ENCODE measurements at places on chromosomes 1 and 21.

DNA sequence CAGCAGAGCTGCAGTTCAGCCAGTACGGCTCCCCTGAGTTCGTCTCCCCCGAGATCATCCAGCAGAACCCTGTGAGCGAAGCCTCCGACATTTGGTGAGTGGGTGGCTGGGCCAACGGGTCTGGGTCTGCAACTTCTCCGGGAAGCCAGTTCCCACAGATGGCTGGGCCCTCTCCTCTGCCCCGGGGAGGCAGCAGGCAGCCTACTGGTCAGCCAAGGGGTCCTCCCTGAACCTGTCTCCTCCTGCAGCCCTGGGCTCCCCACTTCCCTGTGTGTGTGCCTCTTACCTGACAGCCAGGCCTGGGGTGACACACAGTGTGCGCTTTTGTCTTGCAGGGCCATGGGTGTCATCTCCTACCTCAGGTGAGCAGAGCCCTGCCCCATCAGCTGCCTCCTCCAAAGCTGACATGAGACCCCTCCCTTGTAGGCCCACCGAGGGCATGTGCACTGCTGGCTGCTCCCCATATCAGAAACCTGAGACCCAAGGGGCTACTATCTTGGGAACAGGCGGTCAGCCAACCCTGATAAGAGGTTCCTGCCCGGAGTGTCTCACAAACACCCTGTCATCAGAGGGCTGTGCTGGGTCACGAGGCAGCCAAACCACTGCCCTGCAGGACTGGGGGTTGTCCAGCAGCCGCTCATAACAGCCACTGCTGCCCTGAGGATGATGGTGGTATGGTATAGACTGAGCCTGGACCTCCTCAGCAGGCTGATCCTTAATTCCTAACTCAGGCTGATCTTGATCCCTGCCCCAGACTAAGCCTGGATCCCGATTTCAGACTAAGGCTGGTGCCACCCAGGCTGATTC, 37.6 kb downstream of the TRIM11 start:
- no peak for DNase-seq

DNA sequence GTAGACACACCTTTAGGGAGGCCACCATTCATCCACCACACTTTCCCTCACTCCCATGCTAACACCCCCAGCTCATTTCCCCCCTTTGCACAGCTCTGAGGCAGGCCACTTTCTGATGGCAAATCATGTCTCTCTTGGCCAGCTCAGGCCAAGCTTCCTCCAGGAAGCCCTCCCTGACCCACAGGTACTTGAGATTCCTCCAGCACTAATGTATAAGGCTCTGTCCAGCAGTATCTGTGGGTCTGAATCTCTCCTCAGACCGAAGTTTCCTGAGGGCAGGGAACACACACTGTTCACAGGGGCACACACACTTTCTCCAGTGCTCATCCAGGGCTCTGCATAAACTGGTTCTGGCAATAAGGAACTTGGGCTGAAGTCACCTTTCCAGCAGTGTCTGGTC, 19.2 kb downstream of the LGR6 start:
- DNase-seq = no peak

DNA sequence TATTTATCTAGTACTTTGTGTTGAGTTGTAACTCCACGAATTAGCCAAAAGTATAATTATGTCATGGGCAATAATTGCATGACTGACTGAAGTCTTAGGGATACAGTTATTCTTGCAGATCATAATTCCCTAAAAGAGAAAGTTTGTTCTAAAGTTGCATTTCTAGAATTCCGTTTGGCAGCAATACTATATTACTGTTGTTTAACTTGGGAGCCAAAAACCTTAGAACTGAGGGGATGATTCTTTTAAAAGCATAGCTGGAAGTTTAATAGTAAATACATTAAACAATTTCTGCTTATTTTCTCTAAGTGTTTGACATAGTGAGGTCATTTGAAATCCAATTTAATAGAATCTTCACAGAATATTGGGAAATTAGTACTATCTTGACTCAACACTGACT, 356.4 kb upstream of the ADAMTS5 start:
- no peak for DNase-seq

GRCh38 chr1:36471830-36472641, 7.9 kb upstream of the MRPS15 start:
- DNase-seq = no peak

- no peak for DNase-seq
Measured at GRCh38 chr1:97989094-97989680, 68.4 kb upstream of the DPYD start.

DNA sequence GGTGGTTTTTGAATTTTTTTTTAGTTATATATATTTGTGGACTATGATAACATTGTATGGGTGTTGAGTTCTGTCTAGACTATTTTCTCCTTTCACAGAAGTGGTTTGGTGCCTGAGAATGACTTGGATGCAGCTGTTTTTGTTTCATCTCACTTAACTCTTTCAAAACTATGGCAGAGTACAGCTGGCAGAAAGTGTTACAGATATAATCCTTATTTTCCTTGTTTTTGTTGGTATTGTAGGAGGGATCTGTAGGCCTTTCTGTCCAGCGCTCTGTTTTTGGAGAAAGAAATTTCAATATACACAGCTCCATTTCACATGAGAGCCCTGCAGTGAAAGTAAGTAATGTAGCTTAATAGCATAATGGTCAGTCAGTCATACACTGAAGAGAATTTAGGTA, 13.1 kb downstream of the CDC7 start:
- no peak for DNase-seq

GRCh38 chr1:183945428-183946319, 91.9 kb downstream of the COLGALT2 start:
- DNase-seq = no peak

DNA sequence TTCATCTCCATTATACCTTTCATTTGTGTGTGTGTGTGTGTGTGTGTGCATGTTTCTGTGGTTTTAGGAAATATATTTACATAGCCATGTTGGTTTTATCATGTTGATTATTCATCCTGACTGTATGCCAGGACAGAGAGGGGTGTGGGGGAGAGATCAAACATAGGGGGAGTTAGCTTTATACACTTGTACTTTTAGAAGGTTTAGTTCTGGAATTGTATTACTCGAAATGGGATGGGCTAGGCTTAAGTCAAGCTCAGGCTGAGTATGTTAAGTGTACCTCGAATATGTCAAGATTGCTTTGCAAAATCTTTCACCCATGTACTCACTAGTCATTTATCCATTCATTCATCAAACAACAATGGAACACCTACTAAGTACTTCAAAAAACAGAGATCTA, 123.3 kb downstream of the HMCN1 start:
- no peak for DNase-seq

DNA sequence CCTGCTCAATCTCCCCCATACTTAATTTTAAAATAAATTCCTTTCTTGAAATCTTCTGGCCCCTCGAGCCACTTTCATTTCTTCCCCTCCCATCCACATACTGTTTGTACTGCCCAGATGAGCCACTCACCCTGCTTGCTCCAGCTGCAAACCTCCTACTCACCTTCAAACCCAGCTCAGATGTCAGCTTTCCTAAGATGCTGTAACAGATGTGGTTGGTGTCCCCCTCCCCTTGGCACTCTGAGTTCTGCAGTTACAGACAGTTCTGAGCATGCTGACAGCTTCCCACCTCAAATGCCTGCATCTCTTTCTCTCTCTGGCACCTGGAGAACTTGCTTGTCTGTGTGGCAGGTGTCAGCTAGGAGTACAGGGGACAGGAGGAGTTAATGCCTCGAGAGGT, 106.7 kb downstream of the PTPRU start:
- DNase-seq = no peak

DNA sequence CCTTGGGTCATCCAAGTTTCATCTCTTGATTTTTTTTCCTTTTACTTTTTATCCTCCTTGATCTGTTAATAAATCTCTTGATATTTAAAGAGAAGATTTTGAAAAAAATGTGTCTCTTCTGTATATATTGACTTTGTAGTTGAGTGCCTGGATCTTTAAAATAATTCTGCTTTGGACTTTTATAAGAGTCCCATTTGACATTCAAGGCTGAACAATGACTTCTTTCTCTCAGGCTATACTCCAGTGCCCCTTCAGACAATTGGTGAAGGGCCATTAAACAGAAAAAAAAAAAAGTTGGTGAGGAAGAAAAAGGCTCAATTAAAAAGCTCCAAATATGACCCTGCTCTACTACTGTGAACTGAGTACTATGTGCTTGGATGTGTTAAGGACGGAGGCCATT, 40.9 kb upstream of the CITED4 start:
- DNase-seq = no peak

- DNase-seq = no peak
Measured at GRCh38 chr1:53378932-53379661, 51.2 kb upstream of the LRP8 start.

GRCh38 chr1:41622402-41622801, 137.9 kb upstream of the EDN2 start:
- no peak for DNase-seq

DNA sequence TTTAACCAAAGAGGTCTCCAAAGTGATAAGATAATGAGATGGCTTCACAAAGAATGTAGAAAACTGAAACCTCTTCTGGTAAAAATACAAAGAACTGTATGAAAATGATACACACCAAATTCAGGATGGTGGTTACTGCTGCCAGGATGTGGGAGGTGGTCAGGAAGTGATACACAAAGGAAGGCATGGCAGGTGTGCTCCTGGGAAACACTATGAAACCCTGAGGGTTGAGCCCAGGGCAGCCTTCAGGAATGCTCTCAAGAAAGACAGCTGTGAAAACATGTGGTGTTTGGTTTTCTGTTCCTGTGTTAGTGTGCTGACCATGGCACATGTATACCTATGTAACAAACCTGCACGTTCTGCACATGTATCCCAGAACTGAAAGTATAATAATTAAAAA, 109.3 kb downstream of the NTNG1 start:
- peak; percentile 19 for DNase-seq

- no peak for DNase-seq
Measured at GRCh38 chr21:33659568-33659949, 17.3 kb downstream of the ITSN1 start.

DNA sequence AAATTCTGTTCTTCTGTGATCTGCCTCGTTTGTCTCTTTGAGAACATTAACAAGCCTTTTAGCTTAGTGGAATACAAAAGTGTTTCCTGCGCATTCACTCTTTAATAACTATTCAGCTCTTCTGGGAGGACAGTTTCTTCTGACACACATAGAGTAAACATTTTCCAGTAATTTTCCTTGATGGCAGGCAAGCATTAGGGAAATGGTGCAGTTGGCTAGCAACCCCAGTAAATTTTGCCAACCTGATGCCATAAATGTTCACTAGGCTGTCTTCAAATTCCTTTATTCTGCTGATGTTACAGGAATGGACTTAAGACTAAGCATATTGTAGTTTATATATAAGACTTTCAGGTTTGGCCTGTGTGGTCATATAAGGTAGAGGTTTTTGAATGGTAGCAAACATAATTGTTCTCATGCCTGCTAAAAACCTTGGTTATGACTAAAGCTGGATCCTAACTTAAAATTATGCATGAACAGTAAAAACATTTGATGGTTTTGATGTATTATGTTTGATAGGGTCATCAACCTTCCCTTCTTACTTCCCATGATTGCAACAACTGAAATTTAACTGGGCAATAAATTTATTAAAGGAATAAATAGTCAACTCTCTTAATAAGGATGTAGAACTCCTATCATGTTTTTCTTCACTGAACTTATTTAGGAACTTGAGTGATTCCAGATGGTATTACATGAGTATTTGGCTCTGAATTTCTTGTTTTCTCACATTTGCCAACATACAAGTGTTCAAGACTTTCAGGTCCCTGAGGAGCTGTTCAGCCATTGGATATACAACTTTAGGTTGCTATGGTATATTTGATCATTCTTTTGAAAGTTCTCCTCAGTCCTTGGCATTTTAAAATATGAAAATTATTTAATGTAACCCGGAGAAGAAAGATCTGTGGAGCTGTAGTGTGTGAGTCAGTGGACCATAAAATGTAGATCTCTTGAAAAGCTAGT, 223.4 kb downstream of the FMN2 start:
- no peak for DNase-seq

GRCh38 chr1:235888119-235888643, 21.5 kb upstream of the LYST start:
- DNase-seq = no peak

GRCh38 chr21:43335119-43335518, 91.8 kb downstream of the SIK1 start:
- DNase-seq = no peak

- no peak for DNase-seq
Measured at GRCh38 chr1:31666263-31666963, 21.7 kb upstream of the PEF1 start.

GRCh38 chr21:38712664-38713063, 93.1 kb upstream of the ETS2 start:
- no peak for DNase-seq

- no peak for DNase-seq
Measured at GRCh38 chr1:220915954-220916353, 36.7 kb downstream of the HLX start.

DNA sequence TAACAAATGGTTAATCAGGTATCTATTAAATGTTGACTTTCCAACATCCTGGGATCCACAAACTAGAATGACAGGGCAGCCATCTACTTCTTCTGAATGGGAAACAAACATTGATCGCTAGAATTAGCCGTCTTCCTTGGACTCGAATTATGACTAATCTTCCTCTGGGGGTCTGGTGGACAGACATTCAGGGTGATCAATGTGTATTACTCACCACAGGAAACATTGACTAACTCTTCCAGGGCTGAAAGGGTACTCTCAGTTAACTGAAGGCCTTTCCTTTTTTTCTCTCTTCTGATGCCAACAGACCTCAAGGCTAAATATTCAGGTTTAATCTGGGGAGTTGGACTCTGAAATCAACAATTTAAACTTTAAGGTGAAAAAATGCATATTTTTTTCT, 9.5 kb downstream of the NOL9 start:
- DNase-seq = no peak

DNA sequence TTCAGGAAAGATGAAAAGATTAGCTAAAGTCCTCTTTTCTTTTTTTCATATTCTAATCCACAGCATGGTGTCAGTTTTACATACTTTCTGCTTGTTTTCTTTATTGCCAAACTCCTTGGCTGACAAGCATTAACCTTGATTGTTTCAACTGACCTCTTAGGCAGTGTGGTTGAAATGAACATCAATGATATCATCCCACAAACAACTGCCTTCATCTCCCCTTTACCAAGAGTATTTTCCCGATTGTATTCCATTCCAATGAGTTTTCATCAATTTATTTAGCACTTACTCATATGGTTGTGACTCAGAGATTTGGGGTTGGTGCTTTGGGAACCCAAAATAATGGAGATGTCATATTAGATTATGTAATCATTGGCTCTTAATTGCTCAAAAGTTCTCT, 71.8 kb downstream of the SPAG17 start:
- DNase-seq = no peak

GRCh38 chr21:28615276-28615675, 377.4 kb downstream of the LTN1 start:
- no peak for DNase-seq

- no peak for DNase-seq
Measured at GRCh38 chr1:245571815-245572294, 417.1 kb downstream of the KIF26B start.

GRCh38 chr1:66437136-66437401, 96.9 kb upstream of the SGIP1 start:
- no peak for DNase-seq

GRCh38 chr1:17893891-17894631, 138.9 kb downstream of the ACTL8 start:
- DNase-seq = no peak

- no peak for DNase-seq
Measured at GRCh38 chr1:18962121-18962721, 5.7 kb upstream of the IFFO2 start.

Data from common myeloid progenitor, CD34-positive (primary cell).